ENCODE measurements at places on chromosomes 3 and 15. TPM values are rescaled to one million over a fixed set of nuclear protein-coding genes. Genes with fewer than 3 reads are reported as not detected.

SERINC4 gene
- total RNA-seq, result 0.57 TPM

GOLGA8G gene
- not detected for total RNA-seq

MUSTN1 gene
- total RNA-seq, result 10.0 TPM

SNX22 gene
- total RNA-seq, result 1.3 TPM

ABI3BP gene
- not detected for total RNA-seq

PLA2G4D gene
- total RNA-seq, result not detected

CPNE9 gene
- 0.16 TPM for total RNA-seq

ADCY5 gene
- not detected for total RNA-seq

PRSS50 gene
- not detected for total RNA-seq

RTP3 gene
- not detected for total RNA-seq

GPR149 gene
- not detected for total RNA-seq

FBN1 gene
- total RNA-seq, result 0.51 TPM

- H3K4me3 ChIP-seq, result no peak overlapping the region
- DNase-seq, result peak; percentile 10
- H3K36me3 ChIP-seq, result no peaks in the 10 kb centered on the region
- H3K4me1 ChIP-seq, result no peaks in the 10 kb centered on the region
- H3K27me3 ChIP-seq, result no peaks in the 10 kb centered on the region
Observed at GRCh38 chr15:60932051-60932915, 296.8 kb downstream of the RORA start.

DNA sequence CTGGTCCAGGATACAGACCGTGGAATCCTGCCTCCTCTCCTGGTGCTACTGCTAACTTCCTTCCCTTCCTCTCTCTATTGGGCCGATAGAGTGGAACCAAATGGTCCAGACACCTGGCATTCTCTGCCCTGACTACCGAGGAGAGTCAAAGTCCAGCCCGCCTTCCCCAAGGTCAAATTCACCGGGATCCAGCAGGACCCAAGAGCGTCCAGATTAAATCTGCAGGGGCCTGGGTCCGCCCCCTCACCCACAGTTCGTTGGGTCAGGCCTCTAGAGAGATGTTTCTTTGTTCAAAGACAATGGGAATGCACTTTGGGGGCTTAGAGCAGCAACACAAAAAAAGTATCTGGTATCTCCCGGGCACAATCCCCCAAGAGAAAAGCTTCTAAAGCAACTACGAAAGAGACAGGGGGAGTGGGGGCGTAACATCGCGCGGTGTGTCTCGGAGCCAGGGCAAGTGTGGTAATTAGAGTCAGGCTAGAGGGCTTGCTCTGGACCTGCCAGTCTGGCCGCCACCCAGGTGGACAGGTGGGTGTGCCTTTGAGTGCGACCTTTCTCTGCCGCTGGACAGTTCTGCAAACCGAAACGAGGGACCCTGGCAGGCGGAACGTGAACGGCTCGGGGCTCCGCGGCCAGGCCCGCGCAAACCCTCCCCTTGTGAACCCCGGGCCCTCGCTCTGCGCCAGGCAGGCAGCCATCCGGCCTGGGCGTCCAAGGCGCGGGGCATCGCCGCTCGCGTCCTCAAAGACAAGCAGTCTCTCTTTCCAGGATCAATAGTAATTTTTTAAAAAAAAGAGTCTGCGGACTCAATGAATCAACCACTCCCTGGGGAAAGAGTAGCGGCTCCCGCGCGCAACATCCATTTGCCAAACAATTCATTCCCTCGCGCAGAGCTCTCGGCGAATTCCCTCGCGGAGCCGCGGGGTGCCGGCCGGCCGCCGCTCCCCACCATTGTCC is 806 bp downstream of the KLHL25 start:
- DNase-seq, result peak; percentile 32
- peaks cover 22% of the 10 kb centered on the region for H3K4me1 ChIP-seq
- H3K36me3 ChIP-seq, result no peaks in the 10 kb centered on the region
- peak overlapping the region; percentile 53 for H3K4me3 ChIP-seq

GRCh38 chr3:42229942-42230688 is 35.9 kb downstream of the CCK start:
- peaks cover 2% of the 10 kb centered on the region for H3K36me3 ChIP-seq
- no peak for DNase-seq

DNA sequence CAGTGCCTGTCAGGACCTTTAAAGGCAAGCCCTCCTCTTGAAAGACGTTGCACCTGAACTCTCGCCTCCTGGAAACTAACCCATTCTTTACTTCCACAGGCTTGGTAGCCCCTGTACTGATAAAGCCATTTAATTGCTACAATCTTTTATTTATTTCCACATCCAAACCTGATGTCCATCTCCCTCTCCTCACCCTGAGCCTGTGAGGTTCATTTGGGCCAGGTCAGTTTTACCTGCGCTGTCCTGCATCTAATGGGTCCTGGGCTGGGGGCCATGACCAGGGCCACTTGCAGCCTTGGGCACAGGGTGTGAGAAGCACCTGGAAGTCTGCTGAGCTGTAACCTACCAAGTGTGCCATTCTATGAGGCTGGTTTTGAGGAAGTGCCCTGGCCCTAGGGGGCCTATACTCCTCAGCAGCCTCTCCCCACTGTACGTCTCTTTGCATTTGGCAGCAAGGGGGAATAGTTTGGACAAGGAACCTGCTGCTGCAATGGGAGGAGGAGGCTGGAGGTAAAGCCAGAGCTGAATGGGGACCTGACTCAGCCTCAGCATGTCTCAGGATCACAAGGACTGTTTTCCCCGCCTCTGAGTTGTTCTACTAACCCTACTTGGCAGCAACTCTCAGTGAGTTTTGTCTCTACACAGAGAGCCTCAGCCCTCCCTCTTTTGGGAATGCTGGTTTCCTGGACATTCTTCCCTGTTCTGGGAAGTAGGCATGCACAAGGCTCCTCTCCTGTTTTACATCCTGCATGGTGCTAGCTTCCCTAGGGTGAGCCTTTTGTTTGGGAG is 53.8 kb downstream of the WDR76 start:
- no peak overlapping the region for H3K27ac ChIP-seq
- no peaks in the 10 kb centered on the region for H3K27me3 ChIP-seq
- no peaks in the 10 kb centered on the region for H3K36me3 ChIP-seq
- no peaks in the 10 kb centered on the region for H3K4me1 ChIP-seq
- H3K4me3 ChIP-seq, result no peak overlapping the region

- H3K27ac ChIP-seq, result no peak overlapping the region
- H3K4me3 ChIP-seq, result no peak overlapping the region
- no peaks in the 10 kb centered on the region for H3K27me3 ChIP-seq
- H3K36me3 ChIP-seq, result no peaks in the 10 kb centered on the region
- no peak for DNase-seq
Observed at GRCh38 chr3:31967592-31967991, 13.5 kb downstream of the OSBPL10 start.

GRCh38 chr3:194086388-194087075 is 49.4 kb upstream of the HES1 start:
- DNase-seq, result no peak
- no peaks in the 10 kb centered on the region for H3K36me3 ChIP-seq
- no peaks in the 10 kb centered on the region for H3K4me1 ChIP-seq
- no peak overlapping the region for H3K27ac ChIP-seq
- H3K4me3 ChIP-seq, result no peak overlapping the region

- no peaks in the 10 kb centered on the region for H3K36me3 ChIP-seq
- H3K4me1 ChIP-seq, result peaks cover 15% of the 10 kb centered on the region
- DNase-seq, result no peak
- no peak overlapping the region for H3K27ac ChIP-seq
- H3K4me3 ChIP-seq, result no peak overlapping the region
Observed at GRCh38 chr3:58032186-58032585, 24.0 kb downstream of the FLNB start.

- no peaks in the 10 kb centered on the region for H3K36me3 ChIP-seq
- H3K4me3 ChIP-seq, result peak overlapping the region; percentile 15
- H3K27me3 ChIP-seq, result no peaks in the 10 kb centered on the region
- DNase-seq, result peak; percentile 24
- peaks cover 3% of the 10 kb centered on the region for H3K4me1 ChIP-seq
Observed at GRCh38 chr15:60389261-60390077, 8.3 kb downstream of the ANXA2 start.

DNA sequence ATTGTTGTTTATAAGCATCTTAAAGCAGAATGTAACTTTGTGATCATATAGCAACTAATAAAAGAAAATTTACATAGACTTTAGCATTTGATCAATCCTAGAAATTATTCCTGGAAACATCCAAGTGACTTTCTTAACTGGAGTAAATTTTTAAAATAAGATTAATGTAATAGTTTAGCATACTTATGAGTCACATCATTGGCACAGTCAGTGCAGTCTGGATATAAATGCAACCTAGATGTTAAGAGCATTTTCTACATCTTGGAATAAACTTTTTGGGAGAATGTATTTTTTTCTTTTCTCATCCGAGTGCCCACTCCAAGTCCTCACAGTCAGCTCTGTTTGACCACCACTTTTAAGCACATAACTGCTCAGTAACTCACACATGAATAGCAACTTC is 324.6 kb upstream of the PLSCR5 start:
- no peak overlapping the region for H3K27ac ChIP-seq
- no peaks in the 10 kb centered on the region for H3K36me3 ChIP-seq
- no peak overlapping the region for H3K4me3 ChIP-seq
- no peaks in the 10 kb centered on the region for H3K4me1 ChIP-seq
- no peak for DNase-seq
- no peaks in the 10 kb centered on the region for H3K27me3 ChIP-seq

DNA sequence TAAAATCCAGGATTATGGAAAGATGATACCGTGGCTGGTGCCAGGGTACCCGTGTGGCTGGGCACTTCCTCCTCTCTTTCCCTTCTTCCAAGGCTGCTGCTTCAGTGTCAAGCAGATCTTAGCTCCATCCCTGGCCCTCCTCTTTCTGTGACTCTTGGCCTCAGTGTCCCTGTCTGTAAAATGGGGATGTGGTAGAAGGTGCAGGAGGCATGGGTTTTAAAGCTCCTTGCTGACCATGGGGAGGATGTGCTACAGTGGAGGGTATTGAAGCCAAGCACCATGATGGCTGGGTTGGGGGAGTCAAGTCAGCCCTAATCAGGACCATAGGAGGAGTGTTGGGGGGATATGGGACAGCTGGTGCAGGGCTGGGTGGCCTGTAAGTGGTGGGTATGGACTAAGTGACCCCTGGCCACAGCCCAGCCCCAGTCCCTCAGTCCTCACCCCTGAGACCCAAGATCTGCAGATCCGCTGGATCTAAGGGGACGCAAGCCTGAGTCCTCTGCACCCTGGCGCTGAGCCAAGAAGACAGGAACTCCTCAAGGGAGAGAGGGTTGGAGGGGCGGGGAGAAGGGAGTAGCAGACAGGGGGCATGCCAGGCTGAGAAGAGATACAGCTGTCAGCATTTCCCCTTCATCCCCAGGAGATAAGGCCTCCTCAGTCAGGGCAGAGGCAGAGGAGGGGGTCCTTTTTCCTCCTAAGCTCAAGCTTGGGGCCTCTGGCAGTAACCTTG is 12.0 kb downstream of the PTH1R start:
- no peak overlapping the region for H3K4me3 ChIP-seq
- H3K4me1 ChIP-seq, result no peaks in the 10 kb centered on the region
- H3K27ac ChIP-seq, result no peak overlapping the region
- no peaks in the 10 kb centered on the region for H3K27me3 ChIP-seq
- DNase-seq, result no peak

DNA sequence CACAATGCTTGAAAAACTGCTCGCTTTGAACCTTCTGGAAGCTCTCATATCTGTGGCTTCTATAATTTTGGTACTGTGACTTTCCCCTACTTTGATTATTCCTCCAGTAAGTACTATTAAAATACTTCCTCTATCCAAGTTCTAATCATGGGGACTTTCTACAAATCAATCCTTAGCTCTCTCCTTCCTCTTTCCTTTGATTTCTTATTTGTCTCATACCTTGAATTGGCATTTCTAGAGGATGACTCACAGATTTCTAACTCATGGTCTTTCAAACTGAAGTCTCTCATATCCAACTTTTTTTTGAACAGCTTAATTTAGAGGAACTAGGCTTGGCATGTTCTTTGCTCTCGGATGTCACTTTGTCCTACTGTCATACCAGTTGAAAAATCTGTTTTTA is 241.8 kb downstream of the TBC1D5 start:
- H3K4me3 ChIP-seq, result no peak overlapping the region
- no peak for DNase-seq
- no peaks in the 10 kb centered on the region for H3K4me1 ChIP-seq
- no peaks in the 10 kb centered on the region for H3K27me3 ChIP-seq

GRCh38 chr3:52779011-52779836 is 1.8 kb downstream of the ITIH1 start:
- no peak overlapping the region for H3K27ac ChIP-seq
- no peaks in the 10 kb centered on the region for H3K27me3 ChIP-seq
- DNase-seq, result no peak
- H3K4me1 ChIP-seq, result no peaks in the 10 kb centered on the region
- no peaks in the 10 kb centered on the region for H3K36me3 ChIP-seq

- H3K4me1 ChIP-seq, result no peaks in the 10 kb centered on the region
- H3K4me3 ChIP-seq, result no peak overlapping the region
- no peak for DNase-seq
- no peaks in the 10 kb centered on the region for H3K27me3 ChIP-seq
- H3K27ac ChIP-seq, result no peak overlapping the region
Observed at GRCh38 chr3:149407898-149408297, 30.4 kb upstream of the TM4SF1 start.

DNA sequence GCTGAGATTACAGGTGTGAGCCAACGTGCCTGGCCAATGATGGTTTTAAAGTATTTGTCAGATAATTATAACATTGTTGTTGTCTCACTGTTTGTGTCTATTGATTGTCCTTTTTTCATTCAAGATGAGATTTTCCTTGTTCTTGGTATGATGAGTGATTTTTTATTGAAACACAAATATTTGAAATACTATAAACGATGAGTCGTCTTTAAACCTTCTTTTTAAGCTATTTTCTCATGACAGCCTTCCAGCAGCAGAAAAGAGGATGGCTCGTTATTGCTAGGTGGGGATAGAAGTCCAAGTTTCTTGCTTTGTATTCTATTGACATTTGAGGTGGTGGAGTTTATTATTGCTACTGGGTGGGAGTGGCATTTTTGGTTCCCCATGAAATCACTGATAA is 61.7 kb upstream of the MDFIC2 start:
- H3K27ac ChIP-seq, result no peak overlapping the region
- no peak overlapping the region for H3K4me3 ChIP-seq
- H3K4me1 ChIP-seq, result no peaks in the 10 kb centered on the region
- no peaks in the 10 kb centered on the region for H3K36me3 ChIP-seq
- DNase-seq, result no peak

- DNase-seq, result peak; percentile 37
- H3K27ac ChIP-seq, result peak overlapping the region; percentile 98
- H3K4me1 ChIP-seq, result peaks cover 17% of the 10 kb centered on the region
- peak overlapping the region; percentile 71 for H3K4me3 ChIP-seq
- no peaks in the 10 kb centered on the region for H3K27me3 ChIP-seq
- no peaks in the 10 kb centered on the region for H3K36me3 ChIP-seq
Observed at GRCh38 chr3:127671523-127672428, 976 bp upstream of the ABTB1 start.

DNA sequence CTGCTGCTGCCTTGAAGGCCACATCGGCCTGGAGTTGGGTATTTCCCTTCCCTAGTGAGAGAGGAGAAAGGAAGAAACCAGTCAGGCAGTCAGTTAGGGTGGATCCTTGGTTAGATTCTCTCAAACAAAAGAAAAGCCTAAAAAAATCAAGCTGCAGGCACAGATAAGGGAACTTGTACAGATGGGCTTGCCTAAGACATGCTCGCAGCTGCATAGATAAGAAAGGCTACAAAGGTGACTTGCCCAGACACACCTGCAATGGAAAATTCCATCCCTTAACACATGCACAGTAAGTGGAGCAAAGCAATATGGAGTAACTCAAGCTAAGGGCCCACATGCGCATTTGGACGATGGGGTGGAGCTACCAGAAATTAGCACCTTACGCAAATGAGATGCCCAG is 199.7 kb upstream of the ARPP21 start:
- H3K36me3 ChIP-seq, result no peaks in the 10 kb centered on the region
- no peak overlapping the region for H3K27ac ChIP-seq
- no peak for DNase-seq
- no peak overlapping the region for H3K4me3 ChIP-seq
